Inflammatory macrophage treated with lipopolysaccharide for 1 hour (primary cell): ENCODE measurements at places on chromosomes 5 and 9.
A peak's percentile ranks its signal among the peaks of the same experiment; 100 is the strongest.

- DNase-seq = no peak
Measured at GRCh38 chr5:78659114-78659513, 10.5 kb upstream of the LHFPL2 start.

- no peak for DNase-seq
Measured at GRCh38 chr5:138975098-138975847, 100.1 kb upstream of the LRRTM2 start.

DNA sequence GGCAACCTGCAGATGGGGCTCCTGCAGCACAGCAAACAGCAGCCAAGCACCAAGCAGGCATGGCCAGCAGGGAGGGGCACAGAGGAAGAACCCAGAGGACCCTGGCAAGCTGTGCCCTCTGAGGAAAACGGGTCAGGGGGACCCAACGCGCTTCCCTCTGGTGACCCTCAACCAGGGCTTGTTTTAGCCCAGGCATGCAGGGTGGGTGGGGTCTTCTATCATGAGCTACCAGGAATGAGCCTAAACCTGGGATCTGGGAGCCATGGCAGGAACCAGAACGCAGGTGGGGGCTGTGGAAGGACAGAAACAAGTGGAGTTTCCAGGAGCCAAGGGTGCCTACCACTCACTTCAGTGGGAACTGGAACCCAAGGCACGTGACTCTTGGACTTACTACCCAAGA lies 20.9 kb downstream of the IPPK start:
- DNase-seq = no peak

- no peak for DNase-seq
Measured at GRCh38 chr9:31248156-31248555, 1136.3 kb upstream of the ACO1 start.

DNA sequence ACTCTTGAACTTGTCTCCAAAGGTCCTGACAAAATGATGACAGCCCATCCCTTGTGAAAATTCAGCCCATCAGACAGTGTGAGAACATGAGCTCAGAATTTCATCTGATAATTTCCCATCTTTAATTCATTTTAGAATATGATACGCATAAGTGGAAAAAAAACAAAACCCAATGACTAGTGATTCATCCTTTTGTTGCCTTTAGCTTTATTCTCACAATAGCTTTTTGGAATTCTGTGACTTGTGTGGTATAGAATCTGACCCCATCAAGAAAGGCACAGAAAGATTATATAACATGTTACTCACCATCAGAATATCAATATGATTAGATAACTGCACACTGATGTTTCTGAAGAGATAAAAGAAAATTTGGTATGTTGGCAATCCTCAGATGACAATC lies 16.1 kb upstream of the TMED7 start:
- no peak for DNase-seq

DNA sequence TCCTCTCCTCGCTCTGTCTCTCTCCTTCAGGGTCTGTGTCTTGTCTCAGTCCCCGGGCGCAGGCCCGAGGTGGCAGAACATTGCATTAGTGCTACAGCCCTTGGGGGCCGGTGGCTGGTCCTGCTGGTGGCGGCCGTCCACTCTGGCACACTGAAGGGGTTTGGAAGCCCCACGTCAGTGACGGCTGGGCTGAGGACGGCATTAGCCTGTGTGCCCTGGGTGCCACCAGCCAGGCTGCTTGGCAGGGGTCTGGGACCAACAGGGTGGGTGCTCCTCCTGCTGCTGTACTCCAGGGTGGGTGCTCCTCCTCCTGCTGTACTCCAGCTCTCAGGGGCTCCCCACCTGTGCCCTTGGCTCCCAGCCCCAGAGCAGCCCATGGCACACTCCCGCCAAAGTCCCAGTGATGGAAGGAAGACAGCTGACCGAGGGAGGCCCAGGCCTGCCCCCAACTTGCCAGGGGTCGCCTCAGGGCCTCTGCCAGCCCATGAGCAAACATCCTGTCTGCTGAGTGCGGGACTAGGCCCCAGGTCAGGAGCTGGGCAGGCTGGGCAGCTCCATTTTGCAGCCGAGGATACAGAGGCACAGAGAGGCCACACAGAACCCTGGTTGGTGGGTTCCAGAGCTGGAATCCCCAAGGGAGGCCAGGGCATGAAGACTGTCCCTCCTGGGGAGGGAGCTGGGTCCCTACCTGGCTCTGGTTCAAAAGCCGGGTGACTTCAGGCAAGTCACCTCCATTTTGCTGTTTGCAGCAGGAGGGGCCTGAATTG lies 27.3 kb downstream of the SARDH start:
- no peak for DNase-seq

- DNase-seq = peak; percentile 20
Measured at GRCh38 chr5:440401-441201, 2.4 kb upstream of the EXOC3 start.

DNA sequence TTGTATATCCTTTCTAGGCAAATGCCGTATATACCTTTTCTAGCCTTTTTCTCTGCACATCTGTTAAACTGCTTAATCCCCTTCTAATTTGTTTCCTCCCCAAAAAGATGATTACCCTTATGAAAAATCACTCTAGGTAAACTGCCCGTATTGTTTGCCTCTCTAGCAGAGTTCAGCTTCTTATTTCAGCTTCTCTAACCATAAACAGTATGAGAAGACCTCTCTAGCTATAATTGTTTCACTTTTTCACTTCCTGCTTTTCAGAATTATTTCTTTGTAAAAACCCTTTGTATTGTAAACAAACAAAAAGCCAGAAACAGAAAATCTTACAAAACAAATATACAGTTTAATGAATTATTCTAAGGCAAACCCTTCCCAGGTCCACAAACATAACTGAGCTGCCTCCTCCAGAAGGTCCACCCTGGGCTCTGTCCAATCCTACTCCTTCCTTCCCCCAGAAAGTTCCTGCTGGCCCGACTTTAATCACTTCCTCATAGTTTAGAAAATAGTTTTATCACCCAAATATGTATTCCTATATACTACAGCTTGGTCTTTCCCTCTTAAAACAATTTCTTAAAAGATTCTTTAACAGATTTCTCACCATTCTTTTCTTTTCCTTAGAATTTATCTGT lies 158.1 kb downstream of the FGF1 start:
- DNase-seq = peak; percentile 20

GRCh38 chr5:93874080-93874479 lies 132.7 kb upstream of the POU5F2 start:
- no peak for DNase-seq

- no peak for DNase-seq
Measured at GRCh38 chr9:19231904-19232822, 1.7 kb downstream of the DENND4C start.

DNA sequence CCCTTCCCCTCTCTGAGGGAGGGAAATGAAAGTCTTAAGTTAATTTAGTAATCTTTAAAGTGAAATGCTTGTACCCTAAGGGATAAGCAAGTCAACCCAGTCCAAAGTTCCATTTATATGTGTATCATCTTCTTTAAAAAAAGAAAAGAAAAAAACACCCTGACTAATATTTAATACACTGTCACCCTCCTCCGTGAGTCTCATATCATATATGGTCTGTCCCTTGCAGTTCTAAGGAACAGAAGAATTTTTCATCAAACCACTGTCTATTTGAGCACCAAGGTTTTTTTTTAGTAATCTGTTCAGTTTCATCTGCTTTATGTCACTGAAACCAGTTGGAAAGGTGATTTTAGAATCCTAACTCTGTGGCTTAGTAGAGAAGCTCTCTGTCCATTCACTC lies 15.2 kb downstream of the TNIP1 start:
- DNase-seq = no peak

DNA sequence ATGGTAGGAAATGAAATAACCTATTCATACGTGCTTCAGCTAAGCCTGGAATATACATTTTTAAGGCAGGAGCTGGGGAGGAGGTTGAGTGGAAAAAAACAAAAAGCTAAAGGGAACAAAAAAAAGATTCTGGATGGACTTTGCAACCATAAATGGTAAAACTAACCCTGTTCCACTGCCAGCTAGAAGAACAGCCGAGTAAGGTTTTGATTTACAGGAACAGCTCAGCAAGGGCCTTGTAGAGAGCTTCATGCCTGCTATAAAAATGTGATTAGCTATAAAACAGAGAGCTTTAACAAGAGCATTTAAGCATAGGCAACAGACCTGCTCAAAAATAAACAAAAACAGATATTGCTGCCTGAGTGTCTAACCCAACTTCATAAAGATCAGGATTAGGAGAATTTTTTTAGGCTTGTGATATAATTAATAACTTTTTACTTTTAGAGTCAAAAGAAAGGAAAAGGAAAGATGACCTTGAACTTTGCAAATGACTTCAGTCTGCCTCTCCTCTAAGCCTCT lies 194.8 kb downstream of the FBXL7 start:
- no peak for DNase-seq

DNA sequence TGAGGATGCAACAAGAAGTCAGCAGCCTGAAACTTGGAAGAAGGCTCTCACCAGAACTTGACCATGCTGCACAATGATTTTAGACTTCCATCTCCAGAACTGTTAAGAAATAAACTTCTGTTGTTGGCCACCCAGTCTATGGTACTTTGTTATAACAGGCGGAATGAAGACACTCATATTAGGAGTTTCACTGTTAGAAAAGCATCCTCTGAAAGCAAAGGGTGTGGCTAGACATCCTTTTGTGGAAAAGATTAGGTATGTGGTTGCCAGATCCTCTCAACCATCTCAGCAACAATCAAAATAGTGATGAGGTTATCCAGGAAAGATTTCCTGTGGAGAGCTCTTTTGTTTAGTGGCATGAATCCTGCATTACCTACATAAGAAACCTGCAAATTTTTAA lies 20.7 kb downstream of the ITGA2 start:
- DNase-seq = no peak

GRCh38 chr5:134528556-134528955 lies 3.1 kb downstream of the JADE2 start:
- DNase-seq = no peak

DNA sequence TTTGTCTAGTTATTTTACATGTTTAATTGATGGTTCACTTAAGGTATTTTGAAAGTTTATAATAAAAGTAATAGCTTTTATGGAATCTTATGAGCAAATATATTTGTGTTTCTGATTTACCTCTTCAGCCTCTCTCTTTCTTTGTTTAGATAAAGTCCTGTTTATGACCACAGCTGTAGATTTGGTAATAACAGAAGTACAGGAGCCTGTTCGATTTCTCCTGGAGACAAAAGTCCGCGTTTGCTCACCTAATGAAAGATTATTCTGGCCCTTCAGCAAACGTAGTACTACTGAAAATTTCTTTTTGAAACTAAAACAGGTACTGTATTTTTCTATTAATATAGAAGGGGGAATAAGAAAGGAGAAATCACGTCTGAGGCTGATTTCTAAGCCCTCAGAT lies 35.0 kb upstream of the GPR21 start:
- DNase-seq = no peak

DNA sequence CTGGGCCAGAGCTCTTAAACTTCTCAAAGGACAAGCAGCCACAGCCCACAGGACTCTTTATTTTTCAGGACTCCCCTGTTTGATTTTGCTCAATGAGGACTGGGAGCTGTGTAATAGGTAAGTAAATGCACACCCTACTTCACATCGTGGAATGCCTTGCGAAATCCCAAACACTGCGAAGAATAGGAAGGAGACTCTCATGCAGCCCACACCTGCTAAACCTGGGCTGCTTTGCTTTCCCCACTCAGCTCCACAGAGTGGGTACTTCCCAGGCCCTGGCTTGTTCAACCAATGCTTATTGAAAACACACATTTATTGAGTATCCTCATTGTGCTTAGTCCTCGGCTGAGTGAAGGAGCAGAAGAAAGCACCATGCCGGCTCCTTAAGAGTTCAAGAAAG lies 103.3 kb upstream of the FSTL4 start:
- no peak for DNase-seq

DNA sequence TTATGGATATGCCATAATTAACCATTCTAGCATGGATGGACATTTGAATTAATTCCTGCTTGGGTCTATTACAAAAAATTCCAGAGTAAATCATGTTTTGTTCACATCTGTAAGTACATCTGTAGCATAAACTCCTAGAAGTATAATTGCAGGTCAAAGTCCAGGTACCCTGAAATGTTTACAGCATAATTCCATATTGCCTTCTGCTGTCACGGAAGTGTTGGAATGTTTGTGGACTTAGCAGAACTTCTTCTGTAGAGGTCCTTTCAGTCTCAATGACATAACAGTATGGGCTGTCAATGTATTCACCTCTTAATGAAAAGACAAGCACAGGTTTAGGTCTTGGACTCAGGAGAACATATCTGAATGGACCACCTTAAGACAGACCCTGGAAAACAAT lies 1.8 kb downstream of the FAM240B start:
- DNase-seq = no peak

GRCh38 chr5:159049844-159050315 lies 49.8 kb downstream of the EBF1 start:
- no peak for DNase-seq

- DNase-seq = no peak
Measured at GRCh38 chr5:144065786-144066185, 104.7 kb downstream of the YIPF5 start.

DNA sequence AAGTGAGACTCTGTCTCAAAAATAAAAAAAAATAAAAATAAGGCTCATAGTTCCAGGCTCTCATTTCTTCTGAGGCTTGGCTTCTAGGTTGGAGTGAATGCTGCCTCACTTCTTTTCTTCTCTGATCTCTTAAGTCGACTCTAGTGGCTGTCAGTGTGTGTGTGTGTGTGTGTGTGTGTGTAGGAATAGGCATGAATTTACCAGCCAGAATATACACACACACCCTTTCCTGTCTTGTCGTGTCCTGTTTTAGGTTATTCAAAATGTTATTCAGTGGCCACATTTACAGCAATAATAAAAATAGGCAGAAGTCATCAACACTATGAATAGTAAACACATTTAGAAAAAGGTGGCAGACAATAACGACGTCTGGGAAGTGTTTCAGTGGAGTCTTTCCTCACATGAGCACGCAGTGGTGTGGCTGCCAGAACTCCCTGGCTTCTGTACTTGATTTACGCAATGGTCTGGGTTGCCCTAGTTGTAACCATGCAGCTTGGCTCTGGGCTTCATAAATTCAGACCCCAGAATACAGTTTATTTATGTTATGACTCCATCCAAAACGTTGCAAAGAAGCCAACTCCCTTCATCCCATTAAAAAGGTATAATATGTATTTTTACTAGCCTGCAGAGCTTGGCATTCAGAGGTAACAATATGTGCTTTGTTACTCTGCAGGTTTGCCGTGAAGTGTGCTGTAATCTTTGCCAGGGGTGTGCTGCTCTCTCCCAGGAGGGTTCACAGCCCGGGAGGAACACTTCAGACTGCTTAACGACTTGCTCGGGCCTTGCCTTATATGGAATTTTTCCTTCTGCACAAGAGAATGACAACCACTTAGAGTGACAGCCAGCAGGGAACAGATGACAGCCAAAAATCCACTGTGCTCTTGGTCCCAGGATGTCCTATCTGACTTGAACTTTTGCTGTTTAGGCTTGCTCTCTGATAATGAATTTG lies 34.4 kb upstream of the PALM2AKAP2 start:
- DNase-seq = no peak

- DNase-seq = no peak
Measured at GRCh38 chr9:84807870-84808390, 138.4 kb downstream of the NTRK2 start.

- DNase-seq = no peak
Measured at GRCh38 chr9:16179566-16179965, 626.7 kb downstream of the CCDC171 start.
